Ovary (tissue), 10 donors: ENCODE measurements at places on chromosomes 6 and 20.

DNA sequence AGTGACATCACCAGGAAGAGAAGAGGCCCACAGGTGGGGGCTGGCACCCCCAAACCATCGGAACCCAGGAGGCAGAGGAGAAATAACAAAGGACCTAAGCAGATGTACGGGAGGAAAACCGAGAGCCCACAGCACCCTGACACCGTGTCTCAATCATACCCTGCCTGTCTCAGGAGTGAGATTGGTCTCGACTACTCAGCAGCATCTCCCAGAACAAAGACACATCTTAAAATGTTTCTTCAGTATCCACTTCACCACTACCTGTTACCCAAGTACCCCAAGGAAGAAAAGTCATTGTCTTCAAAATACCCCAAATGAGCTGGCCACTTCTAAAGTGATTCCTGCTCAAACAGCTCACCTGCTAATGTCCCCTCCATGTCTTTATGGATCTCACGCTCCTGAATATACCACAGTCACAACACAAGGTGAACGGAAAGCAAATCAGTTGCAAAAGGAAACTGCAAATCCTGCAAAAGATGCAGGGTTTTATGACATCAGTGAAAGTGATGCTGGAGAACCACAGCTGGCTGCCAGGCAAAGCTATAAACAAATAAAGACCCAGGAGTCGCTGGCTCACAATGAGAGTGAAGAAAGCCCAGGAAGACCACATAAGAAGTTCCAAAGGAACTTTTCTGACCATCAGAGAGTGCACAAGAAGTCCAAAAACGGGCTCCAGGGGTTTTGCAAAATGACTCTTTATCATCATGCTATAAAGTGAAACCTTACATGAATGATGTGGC, 44.1 kb downstream of the PREX1 start:
- no peak for DNase-seq

DNA sequence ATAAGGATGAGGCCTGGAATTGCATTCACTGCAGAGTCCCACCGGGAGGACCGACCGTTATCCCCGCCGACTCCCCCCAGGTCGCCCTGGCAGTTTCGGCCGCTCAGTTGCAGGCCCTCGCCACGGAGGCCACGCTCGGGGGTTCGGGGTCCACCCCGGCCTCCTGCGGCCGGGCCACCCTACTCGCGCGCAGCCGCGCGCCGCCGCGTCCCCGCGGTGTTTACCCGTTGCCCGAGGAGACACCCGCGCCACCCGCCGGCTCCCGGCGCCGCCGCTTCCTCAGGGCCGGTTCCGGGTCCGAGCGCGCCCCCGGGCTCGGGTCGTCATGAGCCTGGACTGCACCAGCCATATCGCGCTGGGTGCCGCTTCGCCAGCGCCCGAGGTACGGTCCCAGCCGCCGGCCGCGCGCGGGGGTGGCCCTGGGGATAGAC, at the start of gene CCDC170:
CCDC170 (plus strand) TSS at position 214 of the 431 bp plus-strand sequence; CDS start at position 326, 112 bp downstream.
- DNase-seq, result peak; percentile 76

DNA sequence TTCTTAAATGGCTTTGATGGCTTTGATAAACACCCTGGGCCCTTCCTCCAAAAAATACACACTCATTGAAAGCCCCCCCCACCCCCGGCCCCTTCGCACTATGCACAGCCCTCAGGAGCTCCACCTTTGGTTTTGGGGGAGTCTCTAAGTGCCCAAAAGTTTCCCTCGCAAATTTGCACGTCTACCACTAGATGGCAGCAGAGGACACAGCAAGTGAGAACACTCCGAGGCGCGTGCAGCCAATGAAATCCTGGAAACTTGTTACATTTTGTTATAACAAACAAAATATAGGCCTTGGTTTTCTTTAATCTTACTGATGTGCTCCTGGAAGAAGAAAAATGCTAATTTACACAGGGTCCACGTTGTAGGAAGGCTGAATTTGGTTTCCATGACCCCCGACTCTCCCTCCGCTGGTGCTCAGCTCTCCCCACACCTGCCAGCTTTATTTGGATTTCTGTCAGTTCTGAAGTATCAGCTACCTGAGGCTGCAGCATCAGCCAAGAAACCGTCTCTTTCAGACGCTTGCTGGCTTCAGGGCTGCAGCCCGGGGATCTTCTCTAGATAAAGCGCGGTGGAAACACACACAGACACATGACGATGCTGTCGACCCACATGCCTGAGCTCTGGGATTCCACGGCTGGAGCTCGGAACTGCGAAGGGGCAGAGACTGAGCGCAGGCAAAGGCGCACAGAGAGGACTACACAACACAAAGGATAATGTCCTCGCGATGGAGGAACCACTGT, 148.3 kb upstream of the RPS6KA2 start:
- peak; percentile 55 for DNase-seq

DNA sequence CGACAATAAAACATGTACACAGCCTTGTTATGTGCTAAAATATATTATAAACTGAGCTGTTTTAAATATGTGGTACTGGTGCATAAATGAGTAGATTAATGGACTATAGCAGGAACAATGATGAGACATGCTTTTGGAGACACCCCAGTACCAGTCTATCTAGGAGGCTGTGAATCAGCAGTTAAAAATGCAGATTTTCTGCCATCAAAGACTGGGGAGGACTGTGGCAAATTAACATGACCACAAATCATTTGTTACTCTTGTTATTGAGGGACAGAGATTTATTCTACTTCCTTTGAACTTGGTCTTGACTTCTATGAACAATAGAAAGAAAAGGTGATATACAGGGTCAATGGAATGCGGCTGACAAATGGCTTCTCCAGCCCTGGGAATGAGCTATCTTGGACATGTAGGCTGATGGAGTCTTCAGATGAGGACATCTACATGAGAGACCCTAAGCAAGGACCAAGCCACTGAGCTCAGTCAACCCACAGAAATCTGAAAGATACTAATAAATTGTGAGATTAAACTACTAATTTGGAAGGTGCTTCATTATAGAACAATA, 551.7 kb upstream of the GJE1 start:
- DNase-seq, result no peak

DNA sequence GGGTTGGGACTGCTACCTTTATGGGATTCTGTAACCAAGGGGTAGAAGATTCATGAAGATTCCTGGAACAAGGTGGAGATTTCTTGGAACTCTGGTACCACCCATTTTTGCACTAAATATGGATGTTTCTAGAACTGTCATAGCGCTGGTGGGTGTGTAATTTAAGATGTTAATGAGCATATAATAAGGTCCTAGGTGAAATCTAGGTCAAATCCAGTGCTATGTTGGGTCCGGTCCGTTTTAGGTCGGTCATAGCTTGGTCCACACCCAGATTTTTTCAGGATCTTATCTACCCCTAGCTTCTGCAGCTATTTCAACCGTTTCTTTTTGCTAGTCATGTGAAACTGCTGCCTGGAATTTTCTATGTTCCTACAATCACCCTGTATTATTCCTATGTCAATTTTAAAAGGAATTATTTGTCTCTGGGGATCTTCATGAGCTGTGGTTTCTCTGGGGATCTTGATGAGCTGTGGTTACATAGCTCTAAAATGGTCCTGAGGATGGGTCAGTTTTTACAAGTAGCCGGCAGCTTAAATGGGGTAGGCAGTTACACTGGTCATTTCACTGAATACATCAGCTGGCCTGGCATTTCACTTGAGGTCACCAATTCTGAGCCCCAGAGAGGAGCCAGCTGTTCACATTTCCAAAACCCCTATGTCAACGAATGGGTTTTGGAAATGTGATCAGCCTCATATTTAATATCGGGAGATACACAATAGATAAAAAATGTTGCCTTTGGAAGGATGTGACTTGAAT, 652.3 kb upstream of the FLRT3 start:
- no peak for DNase-seq

- DNase-seq, result no peak
These were observed 53.2 kb downstream of the TSBP1 start for GRCh38 chr6:32318501-32318900.

- no peak for DNase-seq
These were observed 71.2 kb downstream of the FLRT3 start for GRCh38 chr20:14266246-14266645.

GRCh38 chr6:149452037-149452939, 32.5 kb downstream of the ZC3H12D start:
- DNase-seq, result no peak

GRCh38 chr6:5214570-5215052, 46.1 kb downstream of the LYRM4 start:
- DNase-seq, result no peak

- DNase-seq, result no peak
These were observed 465.1 kb downstream of the MEI4 start for GRCh38 chr6:78117966-78118365.

- DNase-seq, result no peak
These were observed 278.4 kb upstream of the PTCHD4 start for GRCh38 chr6:48389146-48390043.

GRCh38 chr20:44803383-44803941, 6.9 kb downstream of the RIMS4 start:
- DNase-seq, result no peak

DNA sequence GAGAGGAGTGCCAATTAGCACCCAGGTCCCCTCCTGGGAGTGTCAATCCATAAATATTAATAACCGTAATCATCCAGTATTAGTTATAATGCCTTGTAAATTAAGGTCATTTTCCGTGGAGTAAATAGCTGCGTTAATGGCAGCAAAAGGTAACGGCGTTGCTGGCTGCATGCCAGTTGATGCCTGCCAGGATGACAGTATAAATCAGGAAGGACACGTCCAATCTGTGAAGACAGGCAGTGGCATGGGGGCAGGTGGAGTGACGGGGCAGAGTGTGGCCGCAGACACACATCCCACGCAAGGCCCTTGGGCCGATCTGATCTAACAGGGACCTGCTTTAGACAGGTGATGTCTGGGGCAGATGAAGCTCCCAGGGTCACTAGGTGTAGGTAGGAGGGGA, 49.1 kb downstream of the KCNB1 start:
- no peak for DNase-seq

DNA sequence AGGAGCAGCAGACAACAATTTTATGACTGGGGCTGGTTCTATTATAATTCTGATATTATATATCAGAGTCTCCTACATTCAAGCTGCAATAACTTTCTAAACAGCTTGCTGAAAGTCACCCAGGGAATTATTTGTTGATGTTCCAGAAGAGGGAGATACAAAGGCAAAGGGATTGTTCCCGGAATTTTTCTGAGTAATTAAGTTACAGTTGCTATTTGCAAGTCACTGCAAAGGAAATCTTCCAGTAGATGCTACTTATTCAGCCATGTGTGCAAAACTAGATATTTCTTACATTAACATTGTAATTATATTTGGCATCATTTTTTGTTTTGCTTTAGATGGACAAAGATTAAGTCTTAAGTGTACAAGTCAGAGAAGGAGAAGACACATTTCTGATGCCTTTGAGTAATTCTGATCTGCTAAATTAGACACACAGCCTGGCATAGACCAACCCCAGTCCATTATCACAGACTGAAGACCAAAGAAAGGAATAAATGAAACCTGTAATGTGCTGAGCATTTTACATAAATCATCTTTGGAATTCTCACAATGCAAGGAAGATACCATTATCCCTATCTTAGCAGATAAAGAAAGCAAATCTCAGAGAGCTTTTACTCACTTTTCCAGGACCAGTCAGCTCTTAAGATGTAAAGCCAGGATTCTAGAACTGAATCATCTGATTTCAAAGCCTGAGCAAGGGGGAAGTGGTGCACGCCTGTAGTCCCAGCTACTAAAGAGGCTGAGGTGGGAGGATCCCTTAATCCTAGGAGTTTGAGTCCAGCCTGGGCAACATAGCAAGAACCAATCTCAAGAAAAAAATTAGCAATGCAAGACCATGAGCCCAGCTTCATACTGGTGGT, 62.6 kb upstream of the AKAP12 start:
- DNase-seq, result no peak
